HCEC 1CT (cell line): ENCODE measurements at places on chromosomes 11 and 22.

GRCh38 chr11:74780248-74781005, 31.8 kb downstream of the RNF169 start:
- DNase-seq = no peak

DNA sequence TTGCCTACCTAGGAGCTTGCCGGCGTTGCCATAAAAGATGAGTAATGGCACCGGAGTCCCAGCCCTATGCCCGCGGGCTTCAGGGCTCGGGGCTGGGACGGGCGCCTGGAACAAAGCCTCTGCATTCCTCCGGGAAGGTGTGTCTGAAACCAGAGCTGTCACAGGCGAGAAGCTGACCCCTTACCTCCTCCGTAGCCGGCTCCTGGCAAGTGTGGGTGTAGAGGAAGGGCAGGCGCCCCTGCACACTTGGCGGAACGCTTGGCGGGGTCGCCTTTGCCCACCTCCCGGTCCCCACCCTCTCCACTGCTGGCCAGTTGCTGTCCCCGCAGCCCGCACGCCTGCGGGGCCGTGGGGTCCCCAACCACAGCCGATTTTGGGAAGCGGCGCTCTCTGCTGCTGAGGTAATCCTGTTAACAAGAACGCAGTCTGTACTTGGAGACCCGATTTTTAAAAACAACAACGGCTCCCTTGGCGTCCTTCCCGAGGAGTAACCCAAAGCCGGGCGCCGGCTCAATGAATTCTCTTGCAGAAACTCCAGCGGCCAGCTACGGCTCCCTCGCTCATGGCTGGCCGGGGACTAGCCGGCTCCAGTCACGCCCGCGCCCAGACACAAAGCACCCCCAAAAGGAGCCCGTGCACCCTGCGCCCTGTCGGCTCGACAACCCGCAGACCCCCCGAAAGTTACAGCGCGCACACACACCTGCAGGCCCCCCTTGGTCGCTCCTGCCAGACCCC, 89.2 kb downstream of the PLEKHA7 start:
- no peak for DNase-seq

- no peak for DNase-seq
Measured at GRCh38 chr11:76801736-76802135, 18.6 kb downstream of the TSKU start.

GRCh38 chr11:87212891-87213290, 175.2 kb downstream of the TMEM135 start:
- no peak for DNase-seq
